CD8-positive, alpha-beta memory T cell (primary cell): ENCODE measurements at places on chromosomes 4 and X.

DNA sequence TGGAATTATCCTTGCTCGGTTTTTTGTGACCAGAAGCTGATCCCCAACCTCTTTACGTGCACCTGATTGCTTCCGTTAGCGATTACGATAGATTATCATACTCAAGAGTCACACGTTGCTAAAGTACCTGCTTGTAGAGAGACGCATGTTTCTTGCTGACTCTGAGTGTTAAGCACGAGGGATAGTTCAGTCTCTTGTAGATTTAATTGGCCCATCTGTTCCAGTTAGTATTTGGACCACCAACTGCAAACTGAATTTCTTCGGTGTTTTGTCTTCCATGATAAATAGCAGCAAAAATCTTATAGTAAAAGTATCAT is 516 bp upstream of the COX18 start:
- no peak for DNase-seq

- no peak for DNase-seq
Observed at GRCh38 chrX:38332505-38332904, 5.2 kb upstream of the RPGR start.

DNA sequence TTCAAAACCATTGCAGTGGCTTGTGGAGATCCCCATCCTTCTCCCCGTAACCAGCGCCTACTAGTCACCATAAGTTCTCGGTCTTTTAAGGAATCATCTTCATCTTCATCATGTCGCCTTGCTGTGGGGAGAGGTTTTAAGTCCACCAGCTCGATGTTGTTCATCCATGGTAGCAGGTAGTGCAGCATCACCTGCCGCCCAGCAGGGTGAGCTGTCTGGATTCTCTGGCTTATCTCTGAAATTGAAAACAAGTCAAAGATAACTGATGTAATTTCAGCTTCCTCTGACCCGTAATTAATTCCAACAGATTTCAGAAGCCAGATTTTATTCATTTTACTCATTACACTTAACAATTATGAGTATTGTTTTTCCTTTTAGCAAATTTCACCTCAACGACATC is 67.4 kb downstream of the ZAR1 start:
- no peak for DNase-seq

DNA sequence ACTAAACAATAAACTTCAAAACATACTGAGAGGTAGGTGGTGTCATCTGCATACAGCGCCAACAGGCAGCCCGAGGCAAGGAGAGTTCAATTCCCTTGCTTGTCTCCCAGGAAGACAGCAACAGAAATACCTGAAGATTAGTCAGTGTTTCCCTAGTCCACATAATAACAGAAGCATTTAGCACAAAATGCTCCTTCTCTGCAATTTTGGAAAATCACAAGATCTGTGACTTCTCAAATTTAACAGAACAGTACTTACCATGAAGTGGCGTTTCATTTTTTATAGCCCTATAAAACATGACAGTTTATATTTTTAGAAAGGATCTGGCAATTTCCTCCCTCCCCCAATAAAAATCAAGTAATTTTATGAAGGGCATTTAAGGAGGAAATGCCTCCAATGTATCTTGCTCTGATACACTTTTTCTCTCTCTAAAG is 67.1 kb upstream of the MYOZ2 start:
- DNase-seq: no peak

GRCh38 chr4:138190452-138190858 is 51.7 kb downstream of the SLC7A11 start:
- DNase-seq: no peak

- no peak for DNase-seq
Observed at GRCh38 chrX:9626379-9626778, 139.3 kb downstream of the GPR143 start.

DNA sequence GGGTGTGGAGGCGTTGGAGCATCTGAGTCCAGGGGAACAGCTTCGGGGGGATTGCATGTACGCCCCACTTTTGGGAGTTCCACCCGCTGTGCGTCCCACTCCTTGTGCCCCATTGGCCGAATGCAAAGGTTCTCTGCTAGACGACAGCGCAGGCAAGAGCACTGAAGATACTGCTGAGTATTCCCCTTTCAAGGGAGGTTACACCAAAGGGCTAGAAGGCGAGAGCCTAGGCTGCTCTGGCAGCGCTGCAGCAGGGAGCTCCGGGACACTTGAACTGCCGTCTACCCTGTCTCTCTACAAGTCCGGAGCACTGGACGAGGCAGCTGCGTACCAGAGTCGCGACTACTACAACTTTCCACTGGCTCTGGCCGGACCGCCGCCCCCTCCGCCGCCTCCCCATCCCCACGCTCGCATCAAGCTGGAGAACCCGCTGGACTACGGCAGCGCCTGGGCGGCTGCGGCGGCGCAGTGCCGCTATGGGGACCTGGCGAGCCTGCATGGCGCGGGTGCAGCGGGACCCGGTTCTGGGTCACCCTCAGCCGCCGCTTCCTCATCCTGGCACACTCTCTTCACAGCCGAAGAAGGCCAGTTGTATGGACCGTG is 2.2 kb downstream of the AR start:
- DNase-seq: no peak

- no peak for DNase-seq
Observed at GRCh38 chr4:82865592-82865991, 25.4 kb downstream of the SEC31A start.

DNA sequence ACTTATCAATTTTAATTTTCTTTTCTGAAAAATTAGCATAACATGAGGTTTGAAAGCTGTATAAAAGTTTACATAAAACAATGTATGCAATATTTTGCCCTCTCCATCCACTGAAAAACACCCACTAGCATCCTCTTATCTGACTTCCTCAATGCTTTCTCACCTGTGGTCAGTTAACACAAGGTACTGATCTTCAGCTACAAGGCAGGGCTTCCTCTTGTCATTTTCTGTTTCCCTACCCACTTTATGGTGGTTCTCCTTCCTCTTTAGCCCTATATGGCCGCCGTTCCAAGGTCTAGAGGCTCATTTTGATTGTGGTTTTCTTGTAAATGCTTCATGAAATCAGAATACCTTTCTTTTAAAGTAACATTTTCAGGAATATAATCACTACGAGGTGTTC is 618.6 kb upstream of the CPEB2 start:
- DNase-seq: no peak

DNA sequence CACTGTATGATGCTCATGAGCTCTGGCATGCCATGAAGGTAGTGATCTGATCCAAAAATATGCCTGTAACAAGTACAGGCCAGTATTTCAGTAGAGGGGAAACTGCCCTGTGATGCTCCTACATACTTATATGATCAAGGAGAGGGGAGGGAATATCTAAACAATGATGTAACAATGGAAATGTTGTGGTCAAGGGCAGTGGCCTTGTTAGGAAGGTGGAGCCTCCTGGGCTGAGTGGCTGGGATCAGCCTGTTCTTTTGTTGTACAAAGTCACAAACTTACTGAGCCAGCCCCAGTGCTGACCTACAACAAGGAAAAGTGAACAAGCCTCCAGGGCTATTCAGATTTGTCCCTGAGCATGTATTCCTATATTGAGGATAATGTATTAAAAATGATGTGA is 70.3 kb downstream of the ANXA10 start:
- DNase-seq: no peak

GRCh38 chr4:105558277-105558676 is 5.9 kb downstream of the ARHGEF38 start:
- DNase-seq: no peak

DNA sequence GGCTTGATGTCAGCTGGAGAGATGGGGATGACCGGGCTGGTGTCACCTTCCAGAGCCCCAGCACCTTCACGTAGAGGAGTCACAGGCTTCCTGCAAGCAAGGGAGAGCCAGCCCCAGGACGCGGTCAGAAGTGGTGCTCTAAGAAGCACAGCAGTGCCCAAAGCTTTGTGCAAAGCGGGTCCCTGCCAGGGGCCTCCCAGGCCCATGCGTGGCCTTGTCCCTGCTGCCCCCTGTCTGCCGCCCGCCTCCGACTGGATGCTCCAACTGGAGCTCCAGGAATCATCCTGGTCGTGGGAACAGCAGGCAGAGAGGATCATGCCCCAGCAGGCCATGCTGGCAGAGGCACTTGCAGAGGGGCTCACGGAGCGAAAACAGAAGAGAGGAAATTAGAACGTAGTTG is 40.1 kb upstream of the LRPAP1 start:
- DNase-seq: no peak

GRCh38 chr4:153440475-153440874 is 25.7 kb upstream of the TMEM131L start:
- DNase-seq: no peak

DNA sequence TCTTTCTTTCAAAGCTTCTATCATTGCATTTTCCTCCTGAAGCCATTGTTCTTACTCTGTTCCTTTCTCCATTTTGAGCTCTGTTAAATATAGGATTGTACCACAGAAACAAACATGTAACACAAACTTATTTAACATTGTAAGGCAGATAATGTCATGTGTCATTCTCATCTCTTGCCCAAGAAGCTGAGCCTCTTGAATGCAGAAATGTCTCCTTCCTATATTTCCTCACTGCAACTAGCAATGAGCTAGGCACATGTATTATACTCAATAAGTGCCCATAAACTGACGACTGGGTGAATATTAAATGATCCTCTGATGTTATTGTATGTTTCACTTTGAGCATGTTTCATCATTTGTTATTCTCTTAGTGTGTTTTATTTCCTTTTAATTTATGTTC is 56.7 kb upstream of the SLC7A11 start:
- DNase-seq: no peak

DNA sequence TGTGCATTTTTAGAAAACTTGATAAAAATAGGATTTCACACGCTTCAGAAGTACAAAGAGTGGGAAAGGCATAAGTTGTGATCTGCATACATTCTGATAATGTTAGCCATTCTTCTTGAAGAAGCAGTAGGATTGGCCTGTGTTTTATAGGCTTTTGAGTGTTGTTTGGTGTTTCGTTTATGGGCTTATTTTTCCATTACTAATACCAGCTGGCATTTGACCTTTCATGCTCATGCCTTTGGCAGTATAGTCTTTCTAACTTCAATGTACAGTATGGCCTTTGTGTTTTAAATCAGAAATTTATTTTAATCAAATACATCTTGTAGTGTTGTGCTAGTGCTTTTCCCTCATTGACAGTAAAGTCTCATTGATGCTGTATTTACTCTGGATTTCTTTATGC is 51.5 kb upstream of the SLC4A4 start:
- DNase-seq: no peak

- DNase-seq: no peak
Observed at GRCh38 chr4:143420227-143420626, 83.6 kb downstream of the GAB1 start.
